Omental fat pad (tissue), 4 donors: ENCODE measurements at places on chromosomes 3 and 15.

- DNase-seq: no peak
Measured at GRCh38 chr3:43523454-43524053, 98.3 kb downstream of the ANO10 start.

DNA sequence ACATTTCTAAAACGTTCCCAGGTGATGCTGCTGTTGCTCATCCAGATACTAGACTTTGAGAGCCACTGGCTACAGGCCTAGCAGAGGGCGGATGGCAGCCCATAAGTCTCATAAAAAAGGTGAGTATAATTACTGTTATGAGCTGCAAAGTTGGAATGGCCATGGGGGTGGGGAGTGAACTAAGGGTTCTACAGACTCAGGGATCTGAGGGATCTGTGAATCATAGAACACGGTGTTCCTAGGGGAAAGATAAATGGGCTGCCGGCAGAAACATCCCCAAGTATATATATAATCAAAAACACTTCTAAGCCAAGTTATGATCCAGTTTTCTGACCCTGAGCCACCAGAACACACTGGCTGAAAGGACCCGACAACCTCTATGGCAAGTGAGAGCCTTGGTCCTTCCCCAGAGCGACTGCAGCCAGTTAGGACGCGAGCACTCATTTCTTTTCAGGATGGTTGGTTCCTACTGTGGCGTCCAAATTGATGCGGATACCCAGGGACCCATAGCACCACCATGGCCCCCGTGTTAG lies 7.9 kb upstream of the SYNM start:
- DNase-seq: no peak

- DNase-seq: no peak
Measured at GRCh38 chr15:60155661-60156060, 151.6 kb downstream of the FOXB1 start.

DNA sequence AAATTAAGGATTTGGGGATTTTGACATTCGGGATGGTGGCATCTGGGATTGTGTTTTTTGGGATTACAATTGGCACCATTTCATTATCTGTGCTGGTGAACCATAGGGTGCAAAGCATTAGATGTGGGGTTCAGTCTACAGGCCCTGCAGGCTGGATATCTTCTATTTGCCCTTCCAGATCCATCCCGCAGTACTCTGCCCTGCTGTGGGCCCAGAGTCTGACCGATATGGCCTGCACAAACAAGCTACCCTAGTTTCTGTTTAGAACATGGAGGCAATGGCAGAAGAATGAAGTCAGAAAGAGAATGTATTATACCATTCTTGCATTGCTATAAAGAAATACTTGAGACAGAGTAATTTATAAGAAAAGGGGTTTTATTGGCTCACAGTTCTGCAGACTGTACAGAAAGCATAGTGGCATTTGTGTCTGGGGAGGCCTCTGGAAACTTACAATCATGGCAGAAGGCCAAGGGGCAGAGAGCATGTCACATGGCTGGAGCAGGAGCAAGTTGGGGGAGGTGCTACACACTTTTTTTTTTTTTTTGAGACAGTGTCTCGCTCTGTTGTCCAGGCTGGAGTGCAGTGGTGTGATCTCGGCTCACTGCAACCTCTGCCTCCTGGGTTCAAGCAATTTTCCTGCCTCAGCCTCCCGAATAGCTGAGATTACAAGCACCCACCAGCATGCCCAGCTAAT lies 93.7 kb downstream of the NCEH1 start:
- no peak for DNase-seq

- DNase-seq: no peak
Measured at GRCh38 chr3:49998326-49998725, 58.4 kb downstream of the RBM6 start.

GRCh38 chr3:27185231-27185989 lies 183.8 kb downstream of the NEK10 start:
- no peak for DNase-seq

- no peak for DNase-seq
Measured at GRCh38 chr3:46484911-46485778, 12.6 kb upstream of the RTP3 start.

DNA sequence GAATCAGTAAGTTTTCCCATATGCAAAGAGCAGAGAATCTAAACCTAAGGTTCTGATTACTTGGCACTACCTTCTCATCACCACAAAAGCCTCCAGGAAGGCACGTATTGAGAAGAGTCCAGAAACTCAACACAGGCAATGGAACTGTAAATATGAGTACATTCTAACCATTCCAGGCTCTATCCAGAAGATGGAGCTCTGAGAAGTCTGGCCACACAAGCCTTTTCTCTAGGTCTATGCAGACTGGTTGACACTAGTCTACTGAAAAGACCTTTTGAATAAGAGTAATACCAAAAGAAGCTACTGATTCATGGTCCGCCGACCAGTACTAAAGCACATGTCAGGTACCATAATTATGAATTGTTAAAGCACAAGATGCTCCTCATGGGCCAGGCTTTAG lies 12.2 kb upstream of the NCKIPSD start:
- DNase-seq: no peak

DNA sequence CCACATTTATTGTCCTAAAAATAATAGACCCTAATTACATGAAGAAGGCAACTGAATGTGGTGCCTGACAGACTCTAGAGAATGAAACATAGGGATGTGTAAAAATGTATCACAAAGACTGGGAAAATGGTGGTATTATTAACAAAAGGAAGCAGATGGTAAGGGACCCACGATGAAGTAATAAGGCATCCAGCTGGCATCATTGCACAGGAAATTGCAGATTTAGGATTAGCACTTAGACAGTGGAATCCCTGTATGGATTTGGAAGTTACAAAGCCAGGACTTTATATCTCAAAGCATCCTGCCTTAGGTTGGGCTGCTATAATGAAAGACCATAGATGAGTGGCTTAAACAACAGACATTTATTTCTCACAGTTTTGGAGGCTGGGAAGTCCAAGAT lies 104.3 kb downstream of the PPM1L start:
- DNase-seq: no peak

GRCh38 chr3:880371-880770 lies 212.5 kb upstream of the CNTN6 start:
- no peak for DNase-seq

DNA sequence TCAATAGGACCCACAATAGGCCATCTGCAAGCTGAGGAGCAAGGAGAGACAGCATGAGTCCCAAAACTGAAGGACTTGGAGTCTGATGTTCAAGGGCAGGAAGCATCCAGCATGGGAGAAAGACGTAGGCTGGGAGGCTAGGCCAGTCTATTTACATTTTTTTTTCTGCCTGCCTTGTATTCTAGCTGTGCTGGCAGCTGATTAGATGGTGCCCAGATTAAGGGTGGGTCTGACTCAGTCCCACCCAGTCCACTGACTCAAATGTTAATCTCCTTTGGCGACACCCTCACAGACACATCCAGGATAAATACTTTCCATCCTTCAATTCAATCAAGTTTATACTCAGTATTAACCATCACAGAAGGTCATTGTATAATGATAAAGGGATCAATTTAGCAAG lies 15.9 kb upstream of the PIAS1 start:
- no peak for DNase-seq

DNA sequence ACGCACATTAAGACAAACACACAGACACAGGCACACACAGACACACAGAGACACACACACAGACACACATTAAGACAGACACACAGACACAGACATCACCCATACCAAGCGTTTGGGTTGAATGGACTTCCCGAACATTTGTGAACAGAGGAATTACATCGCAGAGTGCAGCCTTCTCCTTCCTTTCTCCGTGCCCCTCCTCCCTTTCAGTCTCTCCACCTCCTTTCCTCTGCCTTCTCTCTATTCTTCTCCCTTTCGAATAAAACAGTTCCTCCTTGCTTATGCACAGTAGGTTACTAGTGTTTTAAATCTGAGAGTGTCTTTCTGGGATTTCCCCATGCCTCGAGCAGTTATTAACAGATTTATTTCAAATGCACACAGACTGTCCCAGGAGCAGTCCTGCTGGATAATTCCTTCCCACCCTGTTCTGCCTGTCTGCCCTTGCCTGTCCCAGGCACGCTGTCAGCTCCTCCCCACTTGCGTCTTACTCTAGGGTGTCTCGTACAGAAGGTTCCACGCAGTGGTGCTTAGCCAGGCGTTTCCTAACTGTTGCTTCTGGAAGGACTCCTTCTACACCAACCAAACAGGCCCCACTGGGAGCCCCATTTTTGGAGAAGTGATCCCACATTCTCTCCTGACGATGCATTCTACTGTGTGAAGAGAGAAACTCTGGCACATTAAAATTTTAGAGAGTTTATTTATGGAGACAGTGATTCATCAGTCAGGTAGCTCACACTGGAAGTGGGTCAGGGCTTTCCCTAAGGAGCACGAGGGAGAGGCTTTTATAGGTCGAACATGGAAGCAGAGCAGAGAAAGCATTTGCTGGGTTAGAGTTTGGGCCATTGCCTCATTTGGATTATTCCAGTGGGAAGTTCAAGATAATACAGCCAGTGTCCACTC lies 163.8 kb downstream of the SV2B start:
- no peak for DNase-seq

GRCh38 chr15:101469520-101470288 lies 19.8 kb downstream of the PCSK6 start:
- DNase-seq: no peak

DNA sequence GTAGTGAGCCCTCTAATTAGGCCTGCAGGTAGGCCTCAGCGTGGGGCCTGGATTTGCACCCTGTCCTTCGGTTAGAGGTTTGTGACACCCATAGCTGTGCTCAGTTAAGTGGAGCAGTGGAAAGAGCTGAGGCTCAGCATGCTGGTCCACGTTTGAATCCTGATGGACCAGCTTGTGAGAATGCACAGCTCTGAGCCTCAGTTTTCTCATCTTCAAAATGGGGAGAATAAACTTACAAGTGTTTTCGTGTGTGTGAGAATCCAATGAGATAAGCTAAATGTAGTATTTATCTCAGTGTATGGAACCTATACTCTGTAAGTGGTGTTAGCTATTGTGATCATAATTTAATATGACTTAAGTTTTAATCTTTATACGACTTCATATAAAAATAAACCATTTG lies 22.5 kb downstream of the EEFSEC start:
- no peak for DNase-seq

DNA sequence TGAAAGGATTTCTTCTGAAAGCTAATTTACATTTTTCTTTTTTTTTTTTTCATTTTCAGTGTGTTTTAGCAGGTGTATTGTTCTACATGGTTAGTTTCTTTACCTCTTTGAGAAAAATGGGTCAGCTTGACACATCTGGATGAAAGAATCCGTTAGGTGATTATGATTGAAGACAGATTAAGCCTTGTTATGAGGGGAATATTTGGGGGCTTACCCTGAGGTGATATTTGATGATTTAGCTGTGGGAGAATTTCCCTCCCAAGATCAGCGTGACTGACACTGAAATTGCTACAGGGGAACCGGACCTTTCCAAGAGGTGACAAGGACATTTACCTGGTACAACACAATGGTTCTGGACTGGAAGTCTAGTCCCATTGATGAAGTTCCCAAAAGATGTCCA lies 147.5 kb downstream of the NFKBIZ start:
- no peak for DNase-seq

- no peak for DNase-seq
Measured at GRCh38 chr3:194527726-194528125, 40.9 kb upstream of the ATP13A3 start.

DNA sequence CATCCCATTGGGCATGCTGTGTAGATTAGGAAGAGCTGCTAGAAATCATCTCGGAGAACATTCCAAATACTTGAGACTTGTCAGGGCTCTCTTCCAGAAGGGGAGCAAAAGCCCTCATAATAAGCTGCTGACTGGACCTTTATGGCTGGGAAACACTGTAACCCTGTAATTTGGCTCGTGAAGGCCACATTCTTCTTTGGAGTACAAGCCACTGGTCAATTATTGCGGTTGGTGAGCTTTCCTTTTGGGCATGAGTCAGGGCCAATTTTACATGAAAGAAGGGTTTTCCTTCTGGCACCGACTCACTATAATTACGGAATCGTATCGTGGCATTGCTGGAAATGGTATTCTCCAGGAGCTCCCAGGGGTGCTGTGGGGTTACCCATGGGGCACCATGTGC lies 434.5 kb upstream of the RGMA start:
- DNase-seq: no peak

GRCh38 chr3:126526668-126527005 lies 2.7 kb downstream of the CHST13 start:
- no peak for DNase-seq

DNA sequence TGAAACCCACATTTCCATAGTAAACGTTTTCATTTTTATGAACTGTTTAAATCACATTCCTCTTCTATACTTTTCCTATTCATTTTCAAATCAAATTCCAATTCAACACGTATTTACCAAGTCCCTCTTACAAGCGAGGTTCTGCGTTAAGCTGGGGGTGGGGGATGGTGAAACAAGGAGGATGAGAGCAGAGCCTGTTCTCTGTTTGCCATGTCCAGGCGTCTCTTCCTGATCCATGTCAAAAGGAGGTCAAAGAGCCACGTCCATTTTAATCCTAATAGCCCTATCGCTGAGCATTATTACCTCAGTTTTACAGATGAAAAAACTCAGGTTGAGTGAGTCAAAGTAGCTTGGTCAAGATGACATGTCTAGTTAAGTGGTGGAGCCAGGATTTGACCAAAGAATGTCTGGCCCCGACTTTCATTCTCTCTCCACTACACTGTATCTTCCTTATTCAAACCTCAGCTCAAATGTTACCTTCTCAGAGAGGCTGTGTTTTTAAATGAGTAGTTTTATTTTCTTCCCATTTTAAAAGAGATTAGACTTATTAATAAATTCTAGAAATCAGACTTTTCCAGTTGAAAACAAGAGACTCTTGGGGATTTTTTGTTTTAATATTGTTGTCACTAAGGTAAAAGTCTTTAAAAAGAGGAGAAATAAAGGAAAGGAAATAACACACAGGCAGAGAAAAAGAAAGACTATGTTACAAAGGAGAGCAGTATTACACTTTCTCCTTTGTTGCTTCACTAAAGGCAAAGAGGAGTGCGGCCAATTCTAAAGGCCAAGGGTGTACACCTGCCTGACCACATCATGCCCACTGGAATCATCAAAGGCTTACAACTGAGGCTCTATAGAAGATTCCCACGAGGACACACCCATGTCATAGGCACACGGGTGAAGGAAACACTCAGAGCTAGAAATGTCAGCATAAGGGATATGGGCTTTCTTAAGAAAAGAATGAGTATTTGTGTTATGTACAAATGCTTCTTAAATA lies 42.4 kb downstream of the MYO5A start:
- no peak for DNase-seq

- DNase-seq: no peak
Measured at GRCh38 chr3:150057227-150057626, 86.5 kb upstream of the PFN2 start.
